Neural progenitor cell (in vitro differentiated cells): ENCODE measurements at places on chromosomes 4 and X.

DNA sequence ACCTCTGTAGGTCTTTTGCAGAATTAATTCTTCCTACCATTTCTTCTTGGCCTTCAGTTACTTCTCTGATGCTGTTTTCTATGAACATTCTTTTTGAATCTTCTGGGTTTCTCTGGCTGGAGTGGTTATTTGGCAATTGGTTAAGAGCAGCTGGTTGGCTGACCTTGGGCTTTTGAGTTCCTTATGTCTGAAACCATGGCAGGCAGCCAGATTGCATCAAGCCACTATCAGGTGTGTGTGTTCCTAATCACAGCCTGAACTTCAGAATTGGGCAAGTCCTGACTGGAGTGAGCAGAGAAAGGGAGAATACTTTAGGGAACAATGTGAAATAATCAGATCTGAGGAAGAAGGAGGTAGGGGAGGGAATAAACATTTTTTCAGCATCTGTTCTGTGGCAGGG is 90.2 kb downstream of the ARHGAP10 start:
- DNase-seq: no peak

- DNase-seq: no peak
Observed at GRCh38 chr4:27429364-27429871, 568.8 kb downstream of the STIM2 start.

DNA sequence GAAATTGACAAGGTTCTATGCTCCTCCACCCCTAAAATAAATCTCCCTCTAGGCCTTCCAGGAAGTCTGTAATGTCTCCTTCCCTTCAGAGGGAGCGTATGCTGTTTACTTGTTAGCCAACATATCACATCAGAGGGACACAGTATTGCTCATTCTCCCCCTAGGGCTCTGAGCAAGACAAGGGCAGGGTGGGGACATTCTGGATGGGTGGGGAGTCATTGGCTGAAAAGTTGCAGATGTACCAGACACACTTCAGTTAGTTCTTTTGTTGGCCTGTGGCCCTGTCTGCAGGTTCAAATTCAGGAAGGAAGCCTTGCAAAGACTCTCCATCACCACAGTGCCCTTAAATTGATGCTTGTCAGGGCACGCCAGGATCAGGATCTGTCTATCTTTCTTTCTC is 106.3 kb upstream of the TEX13D start:
- DNase-seq: no peak

- no peak for DNase-seq
Observed at GRCh38 chr4:182823576-182823975, 93.6 kb downstream of the DCTD start.

- DNase-seq: no peak
Observed at GRCh38 chr4:146271466-146271865, 57.1 kb downstream of the REELD1 start.

DNA sequence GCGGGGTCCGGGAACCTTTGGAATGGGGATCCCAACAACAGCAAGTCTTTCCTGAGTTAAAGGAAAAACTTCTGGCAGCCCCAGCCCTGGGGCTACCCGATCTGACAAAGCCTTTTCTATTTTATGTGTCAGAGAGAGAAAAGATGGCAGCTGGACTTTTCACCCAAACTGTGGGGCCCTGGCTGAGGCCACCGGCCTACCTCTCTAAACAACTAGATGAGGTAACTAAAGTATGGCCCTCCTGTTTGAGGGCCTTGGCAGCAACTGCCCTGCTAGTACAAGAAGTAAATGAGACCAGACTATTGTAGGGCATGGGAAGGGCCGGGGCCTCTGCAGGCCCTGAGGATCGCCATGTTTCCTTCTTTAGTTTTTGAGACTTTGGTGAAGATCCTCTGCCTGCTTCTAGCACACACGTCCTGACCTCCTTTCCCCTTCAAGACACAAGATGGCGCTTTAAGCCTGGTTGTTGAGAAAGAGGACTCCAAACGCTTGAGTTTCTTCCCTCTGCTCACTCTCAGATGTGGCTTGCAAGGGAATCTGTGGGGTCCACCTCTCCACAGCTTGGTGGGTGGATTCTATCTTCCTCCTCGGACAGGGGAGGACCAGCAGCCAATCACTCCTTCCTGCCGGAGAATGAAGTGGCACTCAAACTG is 18.5 kb upstream of the DRD5 start:
- DNase-seq: peak; percentile 88

GRCh38 chr4:167290678-167291077 is 56.4 kb upstream of the SPOCK3 start:
- peak; percentile 29 for DNase-seq

DNA sequence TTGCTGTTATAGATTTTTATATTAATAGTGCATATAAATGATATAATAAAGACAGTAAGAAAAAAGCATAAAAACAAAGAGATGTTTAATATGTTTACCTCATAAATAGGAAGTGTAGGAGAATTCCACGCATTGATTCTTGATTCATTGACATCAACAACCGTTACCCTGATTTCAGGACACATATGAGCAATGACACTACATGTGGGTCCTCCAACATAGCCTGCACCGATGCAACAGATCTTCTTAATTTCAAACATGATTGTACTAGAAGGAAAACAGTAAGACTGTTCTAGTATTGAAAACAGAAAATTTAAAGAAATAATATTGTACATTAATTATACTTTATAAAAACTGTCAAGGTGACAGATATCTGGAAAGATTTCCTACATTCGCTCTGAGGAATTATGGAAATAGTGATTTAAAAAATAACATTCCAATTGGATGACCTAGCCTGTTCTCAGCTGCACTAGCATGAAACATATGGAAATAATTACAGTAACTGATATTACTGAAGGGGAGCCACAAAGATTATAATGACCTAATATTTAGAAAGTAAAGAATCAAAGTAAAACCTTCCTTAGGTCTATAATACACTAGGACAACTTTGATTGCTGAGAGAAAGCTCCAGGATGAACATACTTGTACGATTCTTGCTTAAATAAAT is 5.9 kb downstream of the UGDH start:
- DNase-seq: no peak
